HCT116 (cell line): ENCODE measurements at places on chromosomes 1 and 21.

DNA sequence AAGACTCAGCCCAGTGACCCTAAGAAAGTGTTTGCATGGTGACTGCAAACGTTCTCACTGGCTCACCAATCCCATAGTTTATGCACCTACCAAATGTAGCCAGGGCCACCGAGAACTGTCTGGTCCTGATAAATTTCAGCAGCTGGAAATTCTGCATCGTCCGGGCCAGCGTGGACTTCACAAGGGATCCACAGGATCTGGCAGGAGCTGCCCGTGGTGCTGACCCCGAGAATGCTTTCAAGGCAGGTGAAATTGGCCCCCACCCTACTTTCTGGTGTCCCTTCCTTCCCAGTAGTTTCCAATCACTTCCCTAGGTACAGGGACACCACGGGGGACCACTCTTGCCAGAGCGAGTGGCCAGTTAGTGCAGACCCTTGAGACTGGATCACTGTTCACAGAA lies 26.2 kb downstream of the UBASH3A start:
- no peak for DNase-seq

- no peak for DNase-seq
Observed at GRCh38 chr1:21861602-21862429, 49.8 kb downstream of the LDLRAD2 start.

DNA sequence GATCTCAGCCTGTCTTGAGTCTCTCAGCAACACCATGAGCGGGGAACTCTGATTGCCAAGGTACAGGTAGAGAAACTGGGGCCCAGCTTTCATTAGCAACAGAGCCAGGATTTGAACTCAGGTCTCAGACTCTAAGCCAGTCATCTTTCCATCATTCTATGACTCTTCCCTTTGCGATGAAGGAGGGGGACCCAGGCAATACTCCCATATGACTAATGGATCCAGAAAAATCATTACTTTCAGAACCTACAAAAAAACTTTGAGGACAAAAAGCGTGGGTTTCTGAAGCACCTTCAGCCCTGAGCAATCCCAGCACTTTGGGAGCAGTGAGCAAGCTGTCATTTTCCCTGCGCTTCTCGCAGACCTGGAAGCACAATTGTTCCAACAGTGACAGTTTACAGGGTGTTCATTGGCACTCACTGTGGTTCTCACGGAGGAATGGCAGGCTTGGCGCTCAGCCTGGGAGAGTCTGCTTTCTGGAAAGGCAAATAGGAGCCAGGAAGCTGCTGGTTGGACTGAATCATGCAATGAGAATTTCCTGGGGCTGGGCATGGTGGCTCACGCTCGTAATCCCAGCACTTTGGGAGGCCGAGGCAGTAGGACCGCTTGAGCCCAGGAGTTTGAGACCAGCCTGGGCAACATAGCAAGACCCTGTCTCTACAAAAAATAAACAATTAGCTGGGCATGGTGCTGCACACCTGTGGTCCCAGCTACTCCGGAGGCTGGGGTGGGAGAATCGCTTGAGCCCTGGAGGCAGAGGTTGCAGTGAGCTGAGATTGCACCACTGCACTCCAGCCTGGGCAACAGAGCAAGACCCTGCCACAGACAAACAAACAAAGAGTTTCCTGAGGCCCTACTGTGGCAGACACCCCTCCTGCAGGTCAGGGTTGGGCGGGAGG lies 40.1 kb downstream of the SLC2A7 start:
- DNase-seq = peak; percentile 75

DNA sequence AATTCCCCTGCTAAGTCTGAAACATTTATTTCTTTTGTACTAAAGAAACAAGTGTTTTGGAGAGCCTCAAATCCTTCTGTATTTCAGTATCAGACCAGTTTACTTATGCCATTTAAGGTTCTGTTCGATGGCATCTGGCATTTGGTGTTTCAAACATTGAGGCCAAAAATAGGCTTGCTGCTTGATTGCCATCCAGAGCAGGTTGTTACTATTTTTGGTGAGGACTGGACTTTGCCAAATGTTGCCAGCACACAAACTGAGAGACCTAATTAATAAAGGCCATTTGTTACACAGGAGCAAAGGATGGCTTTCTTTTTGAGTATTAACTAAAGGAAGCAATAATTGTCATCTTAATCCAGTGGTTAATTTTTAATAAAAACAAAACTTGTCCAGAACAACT lies 26.2 kb downstream of the VPS45 start:
- no peak for DNase-seq

DNA sequence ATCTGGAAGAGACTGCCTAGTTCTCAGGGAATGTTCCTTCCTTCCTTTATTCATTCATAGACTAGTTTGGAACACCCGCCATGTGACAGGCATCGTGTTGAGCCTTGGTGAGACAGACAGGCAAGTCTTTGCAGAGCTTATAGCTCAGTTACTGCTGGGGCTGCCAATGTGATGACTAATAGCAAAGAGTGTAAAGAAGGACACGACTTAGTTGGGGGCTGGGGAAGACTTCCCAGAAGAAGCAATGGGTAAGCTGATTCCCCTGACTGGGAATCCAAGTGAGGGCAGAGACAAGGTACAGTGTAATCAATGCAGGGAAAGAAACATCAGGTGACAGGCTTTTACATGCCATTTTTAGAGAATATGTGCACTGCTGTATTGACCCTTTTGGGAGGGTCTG lies 51.2 kb downstream of the TENT5C start:
- no peak for DNase-seq
